Activated CD8-positive, alpha-beta memory T cell treated with anti-CD3 and anti-CD28 coated beads, Interleukin-2, amount 10 ng/mL, durations not matched to agents 7 days and 5 days (primary cell): ENCODE measurements at places on chromosomes 1 and 21. TPM values are rescaled to one million over a fixed set of nuclear protein-coding genes. Genes with fewer than 3 reads are reported as not detected.

Gene MAP3K21
- total RNA-seq, result 1.9 TPM

Gene NGF
- not detected for total RNA-seq

Gene ASAP3
- total RNA-seq, result not detected

Gene TNFAIP8L2
- total RNA-seq, result 17.6 TPM

Gene ZNF695
- 0.82 TPM for total RNA-seq

Gene CHIA
- total RNA-seq, result not detected

Gene RGS5
- 3.1 TPM for total RNA-seq

Gene PLEKHA6
- total RNA-seq, result 0.29 TPM

Gene KRTAP11-1
- not detected for total RNA-seq

Gene IRF6
- total RNA-seq, result 1.7 TPM

Gene OR14K1
- not detected for total RNA-seq

Gene LCE2A
- not detected for total RNA-seq

Gene SLC5A9
- total RNA-seq, result not detected

Gene WARS2
- total RNA-seq, result 14.0 TPM

Gene FCRLB
- total RNA-seq, result 0.63 TPM

Gene OR6K2
- total RNA-seq, result not detected
